Right renal pelvis (tissue), 4 donors: ENCODE measurements at places on chromosomes 7 and 10.

DNA sequence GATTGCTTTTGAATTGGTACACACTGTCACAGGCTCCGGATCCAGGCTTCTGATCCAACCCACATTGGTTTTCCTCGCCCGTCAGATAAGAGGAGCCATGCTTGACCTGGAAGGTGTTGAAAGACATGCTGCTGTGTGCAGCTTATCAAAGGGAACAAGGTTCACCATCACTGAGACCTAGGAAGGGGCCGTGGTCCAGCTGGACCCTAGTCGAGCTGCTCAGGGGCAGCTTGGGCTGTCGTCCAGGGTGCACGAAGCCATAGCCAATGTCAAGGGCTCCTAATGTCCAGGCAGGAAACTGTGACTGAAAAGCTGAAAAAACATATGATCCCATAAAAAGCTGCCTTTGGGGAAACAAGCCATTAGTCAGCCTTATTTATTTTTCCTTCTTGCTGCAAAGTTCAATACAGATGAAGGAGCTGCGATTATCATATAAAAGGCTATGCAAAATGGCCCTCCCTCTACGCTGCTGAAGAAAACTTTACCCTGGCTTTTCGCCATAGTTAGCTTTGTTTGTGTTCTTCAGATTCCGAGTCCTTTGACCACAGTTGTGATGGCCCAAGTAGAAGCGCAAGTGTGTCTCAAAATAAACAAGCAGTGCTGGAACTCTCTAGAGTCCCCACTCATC, 118.0 kb downstream of the CREB5 start:
- peak; percentile 42 for DNase-seq

DNA sequence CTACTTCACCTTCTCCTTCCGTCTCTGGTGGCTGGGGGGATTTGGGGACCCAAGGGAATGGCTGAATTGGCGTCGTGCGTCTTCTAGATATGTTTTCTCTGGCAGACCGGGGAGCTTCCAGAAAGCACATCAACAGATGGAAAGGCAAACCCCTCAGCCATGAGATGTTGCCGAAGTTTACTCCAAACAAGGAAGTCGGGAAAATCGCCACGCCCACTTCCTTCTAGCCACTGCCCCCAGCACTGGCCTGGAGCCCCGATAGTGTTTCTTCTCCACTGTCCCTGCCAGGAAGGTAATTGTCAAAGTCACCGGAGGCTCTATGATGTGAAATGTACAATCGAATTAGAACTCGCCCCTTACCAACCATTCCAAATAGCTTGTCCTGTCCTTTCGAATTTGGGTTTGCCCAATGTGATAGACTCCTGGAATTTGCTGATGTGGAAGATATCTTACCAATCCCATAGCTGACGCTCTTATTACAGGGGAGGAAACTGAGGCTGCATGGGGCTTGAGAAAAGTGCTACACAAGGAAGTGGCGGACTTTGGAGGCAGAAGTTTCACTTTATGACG, 191.0 kb downstream of the LSM5 start:
- DNase-seq, result no peak

DNA sequence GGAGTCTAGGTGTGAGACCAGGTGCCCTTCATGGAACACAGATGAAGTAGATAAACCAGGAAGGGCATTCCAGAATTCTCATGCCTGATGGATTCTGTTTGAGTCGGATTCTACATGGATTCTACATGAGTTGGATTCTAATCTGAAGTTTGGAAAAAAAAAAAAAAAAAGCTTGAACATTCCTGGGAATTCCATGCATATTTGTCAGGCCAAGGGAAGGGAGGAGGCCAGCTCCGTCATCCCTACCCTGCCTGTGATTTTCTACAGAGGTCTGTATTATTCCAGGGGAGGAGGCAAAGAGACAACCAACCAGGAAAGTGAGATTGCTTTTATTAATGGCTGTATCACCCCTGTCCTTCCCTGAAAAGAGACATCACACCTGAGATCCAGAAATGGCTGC, 27.8 kb upstream of the EBLN1 start:
- DNase-seq, result no peak

DNA sequence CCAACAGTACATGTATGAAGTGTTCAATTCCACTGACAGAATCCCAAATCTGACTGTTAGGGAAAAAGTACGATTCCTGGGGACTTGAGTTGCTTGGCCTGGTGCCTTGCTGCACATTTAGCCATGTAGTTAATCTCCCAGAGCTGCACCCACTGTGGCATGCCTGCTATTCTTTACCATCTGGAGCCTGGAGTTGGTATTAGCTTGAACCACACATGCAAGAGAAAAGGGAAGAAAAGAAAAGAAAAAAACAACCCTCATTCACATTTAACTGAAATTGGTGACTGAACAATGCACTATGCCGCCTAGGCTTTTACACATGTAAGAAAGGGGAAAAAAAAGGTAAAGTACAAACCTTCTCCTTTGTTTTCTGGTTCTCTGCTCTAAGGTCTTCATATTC, 26.1 kb downstream of the SHTN1 start:
- DNase-seq, result no peak

- peak; percentile 59 for DNase-seq
Measured at GRCh38 chr10:91034494-91035159, 113.7 kb upstream of the ANKRD1 start.

DNA sequence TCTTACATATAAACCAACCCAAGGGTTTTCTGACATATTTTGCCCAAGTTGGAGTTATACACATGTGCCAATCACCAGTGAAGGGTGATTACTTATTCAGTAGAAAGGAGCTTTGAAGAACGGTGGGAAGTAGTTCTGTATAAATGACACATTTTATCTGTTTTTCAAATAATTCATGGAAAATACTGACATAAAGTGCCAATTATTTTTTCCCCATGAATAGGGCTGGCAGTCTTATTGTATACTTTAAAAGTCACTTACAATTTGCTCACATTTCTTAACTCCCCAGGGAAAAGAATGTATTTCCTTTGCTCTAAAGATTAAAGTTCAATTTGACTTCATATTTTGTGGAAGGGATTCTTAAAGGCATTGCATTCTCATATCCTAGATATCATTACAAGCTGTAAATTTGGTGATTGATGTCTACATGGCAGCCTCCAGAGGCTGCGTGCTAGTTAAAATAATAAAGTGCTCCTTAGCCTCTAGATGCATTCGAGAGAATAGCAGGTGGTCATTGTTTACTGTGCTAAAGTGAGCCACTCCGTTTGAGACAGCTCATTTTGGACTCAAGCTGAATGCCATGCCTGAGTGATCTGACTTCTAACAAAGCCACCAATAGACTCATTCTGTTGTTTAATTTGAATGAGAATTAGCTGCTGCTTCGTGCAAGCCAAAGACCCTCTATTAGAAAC, 148.8 kb upstream of the NRP1 start:
- no peak for DNase-seq
